ENCODE measurements at places on chromosomes 12 and 14.
A peak's percentile ranks its signal among the peaks of the same experiment; 100 is the strongest.

GRCh38 chr14:75371297-75371696 is 56.5 kb upstream of the JDP2 start:
- no peak for DNase-seq

DNA sequence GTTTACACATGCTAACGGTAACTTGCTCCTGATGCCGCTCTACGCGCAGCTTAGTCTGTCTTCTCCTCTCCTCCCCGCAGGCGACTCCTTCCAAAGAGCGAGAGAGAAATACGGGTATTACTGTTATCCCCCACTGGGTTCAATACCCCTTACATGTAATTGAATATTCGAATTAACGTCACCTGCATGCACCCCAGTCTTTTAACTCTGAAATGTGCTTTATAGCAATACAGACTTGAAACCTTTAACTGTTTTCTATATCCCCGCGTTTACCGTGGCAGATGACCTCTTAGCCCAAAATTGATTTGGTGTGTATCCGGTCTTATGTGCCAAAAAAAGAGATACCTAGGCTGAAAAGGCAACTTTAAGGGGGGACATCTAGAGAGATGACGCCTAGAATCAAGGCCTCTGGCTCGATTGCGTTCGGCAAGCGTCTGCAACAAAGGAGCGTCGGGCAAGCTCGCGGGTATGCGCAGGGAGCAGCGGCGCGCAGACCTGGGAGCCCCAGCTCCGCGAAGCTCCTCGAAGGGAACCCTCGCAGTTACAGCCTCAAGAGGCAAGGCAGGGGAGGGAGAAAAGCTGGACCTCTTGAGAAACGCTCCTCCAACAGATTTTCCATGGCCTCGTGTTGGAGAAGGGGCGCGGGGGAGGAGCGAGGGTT is 6.8 kb upstream of the FOXG1 start:
- no peak for DNase-seq

- no peak for DNase-seq
These were observed 206.5 kb downstream of the SUDS3 start for GRCh38 chr12:118582863-118583262.

GRCh38 chr12:27282754-27283153 is 38.7 kb downstream of the STK38L start:
- no peak for DNase-seq

DNA sequence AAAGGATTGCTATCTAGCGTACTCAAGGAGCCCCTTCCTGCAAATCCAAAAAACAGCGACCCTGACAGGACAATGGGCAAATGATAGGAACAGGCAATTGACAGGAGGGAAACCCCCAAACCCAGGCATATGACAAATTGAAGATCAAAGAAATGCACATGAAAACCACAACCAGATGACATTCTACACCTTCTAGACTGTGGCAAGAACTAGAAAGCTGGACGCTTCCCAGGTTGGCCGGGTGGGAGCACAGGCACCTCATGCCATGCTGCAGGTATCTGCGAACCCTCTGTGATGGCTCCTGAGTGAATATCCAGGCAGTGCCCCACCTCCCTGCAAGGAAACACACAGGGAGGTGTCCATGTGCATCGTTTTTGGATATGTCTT is 37.1 kb downstream of the CMKLR1 start:
- no peak for DNase-seq

- no peak for DNase-seq
These were observed 229.9 kb upstream of the HMGA2 start for GRCh38 chr12:65594409-65594808.

GRCh38 chr12:64610079-64610659 is at the start of gene RASSF3:
TSS of gene RASSF3 (plus strand) at chr12:64610495. CDS start at chr12:64610633, 138 bp downstream.
- DNase-seq, result peak; percentile 75

- no peak for DNase-seq
These were observed 18.9 kb upstream of the CFL2 start for GRCh38 chr14:34733245-34733644.

GRCh38 chr12:69000074-69000473 is 67.1 kb upstream of the CPM start:
- no peak for DNase-seq

- DNase-seq, result no peak
These were observed 95.5 kb upstream of the FAR2 start for GRCh38 chr12:29053567-29053966.

- DNase-seq, result no peak
These were observed 39.5 kb upstream of the SLC17A8 start for GRCh38 chr12:100317371-100317770.

- no peak for DNase-seq
These were observed 116.1 kb downstream of the C12orf42 start for GRCh38 chr12:103379670-103380069.

DNA sequence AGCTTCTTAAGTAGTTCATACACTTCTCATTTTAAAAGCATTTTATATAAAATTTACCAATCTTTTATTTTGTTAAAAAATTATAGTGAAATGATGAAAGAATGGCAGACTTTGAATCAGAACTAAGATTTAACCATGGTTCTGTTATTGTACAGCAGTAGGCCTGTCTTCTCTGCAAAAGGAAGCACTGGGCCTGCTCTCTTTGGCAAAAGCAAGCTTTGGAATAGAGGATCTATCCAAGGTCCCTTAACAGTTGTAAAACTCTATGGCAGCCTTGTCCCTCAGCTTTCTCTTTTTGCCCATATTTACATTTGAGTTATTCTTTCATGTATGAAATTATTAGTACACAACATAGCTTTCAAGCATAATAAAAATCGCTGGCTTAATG is 82.8 kb downstream of the PLEKHG7 start:
- no peak for DNase-seq

GRCh38 chr12:59911516-59911915 is 315.7 kb downstream of the SLC16A7 start:
- no peak for DNase-seq

Data from NCI-H510A treated with DMSO at 0.1 percent for 48 hours (cell line).